Fibroblast of skin of left quadriceps (primary cell): ENCODE measurements at places on chromosomes 2 and 18.

DNA sequence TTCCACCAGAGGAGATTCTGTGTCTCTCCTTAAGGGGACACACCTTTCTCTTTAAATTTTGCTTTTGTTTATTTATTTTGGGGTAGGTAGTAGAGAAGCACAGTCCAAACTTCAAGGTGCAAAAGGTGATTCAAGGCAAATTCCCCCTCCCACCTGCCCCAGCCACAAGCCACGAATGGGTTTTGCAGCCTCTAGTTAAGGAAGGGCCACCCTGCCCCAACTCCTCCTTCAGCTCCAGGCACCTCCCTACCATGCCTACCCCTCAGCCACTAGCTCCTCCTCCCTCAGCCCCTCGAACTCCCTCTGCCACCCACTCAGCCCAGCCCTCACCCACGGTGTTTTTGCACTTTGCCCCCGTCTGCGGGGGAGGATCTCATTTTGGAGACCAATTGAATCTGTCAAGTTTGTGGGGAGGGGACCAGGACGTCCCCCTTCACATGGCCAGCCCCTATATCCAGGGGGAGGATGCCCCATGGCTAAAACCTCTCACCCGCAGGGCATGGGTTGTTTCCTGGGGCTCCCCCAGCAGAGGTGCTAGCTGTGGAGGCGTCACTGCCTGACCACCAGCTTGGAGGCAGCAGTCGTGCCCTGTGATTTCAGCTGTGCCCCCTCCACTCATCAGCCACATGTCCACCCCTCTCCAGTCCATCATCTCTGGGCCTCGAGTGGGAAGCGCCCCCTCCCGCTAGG is 4.5 kb downstream of the HAAO start:
- no peak for DNase-seq

DNA sequence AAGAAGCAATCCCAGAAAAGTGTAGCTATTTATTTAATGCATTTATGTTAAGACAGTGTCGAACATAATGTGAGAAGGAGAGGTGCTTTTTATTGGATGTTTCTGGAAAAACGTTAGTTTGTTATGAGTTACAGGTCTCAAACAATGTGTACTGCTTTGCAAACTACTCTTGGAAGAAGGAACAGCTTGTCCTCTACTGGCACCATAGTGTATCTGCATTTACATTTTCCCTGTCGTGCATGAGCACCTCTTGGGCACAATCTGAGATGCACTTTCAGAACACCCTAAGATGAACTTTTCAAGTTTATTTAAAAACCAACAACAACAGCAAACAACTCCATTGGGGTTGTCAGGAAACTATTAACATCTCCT is 22.8 kb downstream of the CCNYL1 start:
- DNase-seq, result no peak

- peak; percentile 28 for DNase-seq
Observed at GRCh38 chr2:219029829-219030165, 11.5 kb downstream of the CFAP65 start.

DNA sequence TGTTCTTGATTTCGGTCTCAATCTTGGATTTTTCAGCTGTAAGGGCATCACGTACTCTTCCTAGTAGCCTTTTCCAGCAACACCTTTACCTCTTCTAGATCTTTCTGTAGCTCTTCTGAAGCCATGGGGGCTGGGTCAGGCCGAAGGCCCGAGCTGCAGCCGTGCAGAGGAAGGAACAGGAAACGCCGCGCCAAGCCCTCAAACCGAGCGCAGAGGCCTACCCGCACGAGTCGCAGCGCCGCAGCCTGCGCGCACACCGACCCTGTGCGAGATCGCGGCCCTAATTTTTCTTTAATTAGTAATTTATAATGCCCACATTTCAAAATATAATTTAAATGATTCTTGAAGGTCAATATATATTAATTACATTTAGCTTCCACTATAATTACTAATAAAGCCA is 483.8 kb downstream of the NUP35 start:
- DNase-seq, result no peak

DNA sequence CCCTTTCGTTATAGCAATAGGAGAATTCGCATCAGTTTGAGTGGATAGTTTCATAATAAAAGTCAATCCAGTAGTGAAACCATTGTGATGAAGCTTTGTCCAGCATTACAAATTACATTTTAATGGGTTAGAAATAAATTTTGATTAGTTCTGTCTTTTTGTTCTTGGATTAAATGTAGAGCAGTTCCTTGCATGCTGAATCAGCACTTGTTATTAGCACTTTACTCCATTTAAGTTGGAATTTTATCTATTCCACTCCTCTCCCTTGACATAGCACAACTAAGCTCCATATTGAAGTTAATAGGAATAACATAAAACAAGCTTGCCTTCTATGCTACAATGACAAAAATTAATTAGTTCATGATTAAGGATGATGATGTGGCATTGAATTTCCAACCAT is 624.1 kb downstream of the CCDC85A start:
- no peak for DNase-seq

DNA sequence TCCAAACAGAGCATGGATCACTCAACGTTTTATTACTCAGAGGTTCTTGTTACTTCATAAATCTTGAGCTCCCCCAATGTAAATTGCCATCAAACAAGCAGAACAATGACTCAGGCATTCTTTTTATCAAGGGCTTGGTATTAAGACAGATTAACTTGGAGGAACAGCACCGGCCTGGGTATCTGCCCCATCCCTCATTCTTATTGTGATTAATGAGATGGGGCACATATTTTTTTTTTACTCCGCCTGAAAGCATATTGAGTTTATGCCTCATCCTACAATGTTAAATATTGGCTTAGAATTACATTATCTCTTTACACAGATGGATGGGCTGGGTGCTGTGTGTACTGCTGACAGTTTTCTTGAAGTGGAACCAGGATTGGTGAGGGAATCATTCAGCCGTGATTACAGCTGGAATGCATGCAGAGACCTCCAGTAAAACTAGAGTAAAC is 387.3 kb downstream of the CLIP4 start:
- DNase-seq, result peak; percentile 61

DNA sequence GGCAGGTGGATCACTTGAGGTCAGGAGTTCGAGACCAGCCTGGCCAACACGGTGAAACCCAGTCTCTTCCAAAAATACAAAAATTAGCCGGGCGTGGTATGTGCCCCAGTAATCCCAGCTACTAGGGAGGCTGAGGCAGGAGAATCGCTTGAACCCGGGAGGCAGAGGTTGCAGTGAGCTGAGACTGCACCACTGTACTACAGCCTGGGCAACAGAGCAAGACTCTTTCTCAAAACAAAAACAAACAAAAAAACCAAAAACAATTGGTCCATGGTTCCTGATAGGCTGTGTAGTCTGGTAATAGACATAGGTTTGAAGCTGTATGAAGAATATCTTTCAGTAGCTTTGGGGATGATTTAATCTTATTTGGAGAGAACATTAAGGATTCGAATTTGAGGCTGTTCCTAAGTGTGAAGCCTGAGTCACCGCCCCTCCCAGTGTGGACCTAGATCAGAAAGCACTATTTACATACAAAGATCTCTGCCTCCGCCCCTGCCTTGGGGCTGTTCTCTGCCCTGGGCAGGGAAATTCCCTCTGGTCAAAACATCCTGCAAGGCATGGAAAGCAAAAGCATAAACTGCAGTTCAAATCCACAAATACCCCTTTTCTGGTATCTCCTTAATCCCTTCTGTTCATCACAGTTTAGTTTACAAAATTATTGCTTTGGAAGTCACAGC is 52.8 kb upstream of the PMAIP1 start:
- DNase-seq, result no peak

GRCh38 chr2:235270291-235270690 is 223.6 kb upstream of the AGAP1 start:
- no peak for DNase-seq

DNA sequence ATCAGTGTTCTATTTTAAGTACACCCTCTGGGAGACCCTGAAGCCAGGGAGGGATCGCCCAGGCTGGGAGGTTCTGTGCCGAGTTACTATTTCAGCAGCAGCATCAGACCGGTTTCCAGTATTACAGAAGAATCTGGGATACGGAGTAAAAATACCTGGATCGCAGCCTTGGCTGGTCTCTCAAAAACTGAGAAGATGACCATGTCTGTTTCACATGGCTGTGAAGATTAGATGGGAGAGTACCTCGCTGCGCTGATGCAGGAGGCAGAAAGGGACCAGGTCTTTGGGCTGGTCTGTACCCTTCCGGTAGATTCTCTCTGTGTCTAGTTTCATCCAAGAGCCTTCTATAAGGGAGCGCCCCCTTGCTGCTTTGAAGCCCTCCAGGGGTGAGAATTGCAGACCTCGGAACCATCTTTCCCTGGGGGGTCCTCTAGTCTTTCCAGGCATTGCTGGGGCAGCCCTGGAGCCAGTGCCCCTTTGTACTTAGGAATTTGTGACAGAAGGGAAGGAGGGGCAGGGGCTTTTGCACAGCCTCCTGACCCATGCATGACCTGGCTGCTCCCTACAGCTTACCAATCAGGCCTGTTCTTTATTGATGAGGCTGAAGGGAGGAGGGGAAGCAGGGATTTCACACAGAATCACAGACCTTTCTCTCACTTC is 56.3 kb upstream of the MAPRE3 start:
- no peak for DNase-seq

DNA sequence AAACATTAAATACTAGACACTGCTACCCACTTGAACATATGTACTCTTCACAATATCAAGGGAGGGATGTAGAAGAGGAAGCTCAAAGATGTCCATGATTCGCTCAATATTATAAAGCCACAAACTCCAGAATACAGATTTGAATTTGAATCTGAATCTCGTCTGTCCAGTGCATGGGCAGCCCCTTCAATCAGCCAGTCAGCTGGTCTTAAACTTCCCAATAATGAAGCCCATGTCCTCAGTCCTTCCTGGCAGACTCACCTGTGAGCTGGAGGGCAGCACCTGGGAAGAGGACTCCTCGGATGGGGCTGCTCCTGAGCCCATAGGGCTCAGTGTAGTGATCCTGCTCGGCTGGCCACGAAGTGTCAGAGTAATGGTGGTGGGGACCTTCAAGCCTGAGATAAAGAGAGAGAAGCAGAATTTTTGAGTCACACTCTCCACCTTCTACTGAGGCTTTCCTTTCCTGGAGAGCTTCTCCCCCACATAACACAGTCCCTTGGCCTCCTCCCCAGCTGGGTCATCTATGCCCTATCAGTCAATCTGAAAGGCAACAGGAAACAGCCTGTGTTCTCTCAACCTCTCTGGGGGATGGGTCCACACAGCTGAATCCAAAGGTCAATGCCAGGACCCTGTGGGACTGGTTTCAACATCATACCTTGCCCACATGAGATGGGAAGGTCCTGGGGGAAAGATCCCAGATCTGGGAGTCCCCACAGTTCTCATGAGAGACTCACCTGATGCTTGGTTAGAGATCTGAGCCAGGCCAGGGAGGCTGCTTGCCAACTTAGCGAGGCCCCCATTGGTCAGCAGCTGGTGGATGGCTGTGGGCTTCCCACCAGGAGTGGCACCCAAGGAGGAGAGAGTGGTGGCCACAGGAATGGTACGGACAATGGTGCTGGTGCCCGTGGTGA is 36.5 kb downstream of the KANSL3 start:
- no peak for DNase-seq

DNA sequence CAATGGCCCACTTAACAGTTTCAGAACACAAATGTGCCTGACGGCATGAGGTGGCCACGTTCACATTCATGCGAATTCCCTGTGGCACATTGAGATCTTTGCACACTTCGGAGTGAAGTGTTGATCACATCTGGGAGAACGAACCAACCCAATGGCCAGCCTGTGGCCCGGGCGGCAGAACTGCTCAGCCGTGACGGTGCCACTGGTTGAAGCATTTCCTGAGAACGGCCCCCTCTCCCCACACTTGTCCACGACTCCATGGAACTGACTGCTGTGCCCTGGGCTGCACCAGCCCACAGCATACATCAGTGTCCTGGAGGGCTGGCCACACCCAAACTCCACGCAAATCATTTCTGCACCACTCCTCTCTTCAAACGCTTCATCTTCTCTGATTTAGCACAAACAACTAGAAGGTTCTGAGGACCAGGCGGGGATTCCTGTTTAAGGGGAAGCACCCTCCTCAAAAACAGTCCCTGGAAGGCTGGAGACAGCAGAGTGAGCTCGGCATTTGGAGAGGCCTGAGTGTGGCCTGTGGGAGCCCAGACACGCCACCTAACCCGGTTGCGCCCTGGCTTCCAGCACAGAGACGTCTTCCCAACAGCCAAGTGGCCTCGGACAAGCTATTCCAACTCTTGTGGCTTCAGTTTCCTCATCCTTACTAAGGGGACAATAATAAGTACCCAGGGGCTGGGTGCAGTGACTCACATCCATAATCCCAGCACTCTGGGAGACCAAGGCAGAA is 9.9 kb upstream of the SALL3 start:
- DNase-seq, result no peak

DNA sequence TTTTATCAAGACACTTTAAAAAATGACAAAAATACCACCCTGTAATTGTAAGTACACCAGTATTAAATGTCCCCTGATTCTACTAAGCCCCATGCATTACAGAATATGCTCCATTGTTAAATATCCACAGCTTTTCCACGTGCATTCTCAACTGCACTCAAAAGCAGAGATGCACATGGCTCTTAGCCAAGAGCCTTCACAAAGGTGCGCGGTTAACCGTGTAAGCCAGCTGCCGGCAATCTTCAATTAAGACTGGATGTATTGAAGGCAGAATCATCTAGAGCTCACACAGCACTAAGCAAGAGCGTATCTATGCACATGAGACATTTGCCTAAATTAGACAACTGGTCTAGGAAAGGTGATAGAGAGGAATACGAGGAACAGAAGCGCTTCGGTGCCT is 278.3 kb downstream of the NAPG start:
- no peak for DNase-seq

GRCh38 chr2:227759411-227760118 is 13.9 kb downstream of the SCYGR8 start:
- no peak for DNase-seq

GRCh38 chr2:112683550-112684414 is 37.0 kb upstream of the NT5DC4 start:
- DNase-seq, result no peak

GRCh38 chr2:121298476-121298875 is 13.5 kb upstream of the TFCP2L1 start:
- no peak for DNase-seq

DNA sequence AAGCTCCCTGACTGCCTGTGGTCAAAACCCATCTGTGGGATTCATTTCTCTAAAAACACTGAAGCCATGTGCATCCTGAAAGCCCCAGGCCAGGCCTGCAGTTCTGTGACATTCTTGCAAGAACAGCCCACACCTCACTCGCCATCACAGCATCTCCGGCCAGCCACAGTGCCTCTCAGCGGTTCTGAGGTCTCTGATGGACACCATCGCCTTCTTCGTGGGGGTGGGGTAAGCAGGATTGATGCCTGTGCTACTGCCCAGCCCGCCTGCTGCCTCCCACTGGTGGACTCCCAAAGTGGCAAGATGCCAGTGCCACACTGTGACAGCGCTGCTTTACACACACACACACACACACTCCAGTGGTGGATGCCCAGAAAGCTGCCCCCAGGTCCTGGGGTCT is 5.2 kb upstream of the PRLH start:
- no peak for DNase-seq
